ENCODE measurements at places on chromosomes 13 and 19. TPM values are rescaled to one million over a fixed set of nuclear protein-coding genes. Genes with fewer than 3 reads are reported as not detected.

CA11 gene
- 13.4 TPM for total RNA-seq

PLK5 gene
- total RNA-seq = not detected

GRCh38 chr19:13597640-13598039 lies 91.4 kb upstream of the CACNA1A start:
- peak; percentile 29 for DNase-seq

DNA sequence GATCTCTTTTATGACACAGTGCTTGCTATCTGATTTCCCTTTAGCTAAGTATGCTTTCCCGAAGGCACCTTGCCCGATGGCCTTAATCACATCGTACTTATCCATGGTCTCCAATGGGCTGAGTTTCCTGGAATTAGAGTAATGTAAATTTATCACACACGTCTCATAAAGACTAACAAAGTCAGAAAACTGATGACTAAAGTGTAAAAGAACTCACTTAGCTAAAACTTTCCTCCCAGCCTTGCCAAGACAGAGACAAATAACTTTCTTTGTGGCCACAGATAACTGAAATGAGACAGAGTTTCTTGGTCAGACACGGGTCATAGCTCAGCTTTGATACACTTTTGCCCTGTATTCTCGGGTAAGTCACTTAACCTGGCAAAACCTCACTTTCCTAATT lies 1.5 kb downstream of the NEK5 start:
- no peak for DNase-seq

DNA sequence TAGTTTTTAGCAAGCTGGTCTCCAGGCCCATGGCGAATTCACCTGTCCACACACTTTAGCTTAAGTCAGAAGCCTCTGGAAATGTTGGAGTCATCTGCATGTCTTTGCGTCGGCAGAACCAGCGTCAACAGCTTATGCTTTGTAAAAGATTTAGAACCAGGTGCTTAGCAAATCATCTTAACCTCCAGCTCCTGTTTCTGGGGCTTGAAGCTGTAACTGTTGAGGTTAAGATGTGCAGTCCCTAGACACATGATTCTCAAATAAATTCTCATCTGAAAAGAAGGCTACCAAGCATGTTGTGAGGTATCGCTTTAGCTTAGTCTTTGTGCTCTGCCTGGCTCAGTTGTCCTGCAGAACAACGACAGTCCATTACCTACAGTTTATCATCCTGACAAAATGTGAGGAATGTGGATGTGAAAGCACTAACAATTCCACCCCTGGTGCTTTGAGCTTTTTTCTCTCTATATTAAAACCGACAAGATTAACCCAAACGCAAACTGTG lies 4.4 kb downstream of the EFNB2 start:
- DNase-seq = no peak

GRCh38 chr19:39174558-39175544 lies 21.9 kb upstream of the NCCRP1 start:
- no peak for DNase-seq

DNA sequence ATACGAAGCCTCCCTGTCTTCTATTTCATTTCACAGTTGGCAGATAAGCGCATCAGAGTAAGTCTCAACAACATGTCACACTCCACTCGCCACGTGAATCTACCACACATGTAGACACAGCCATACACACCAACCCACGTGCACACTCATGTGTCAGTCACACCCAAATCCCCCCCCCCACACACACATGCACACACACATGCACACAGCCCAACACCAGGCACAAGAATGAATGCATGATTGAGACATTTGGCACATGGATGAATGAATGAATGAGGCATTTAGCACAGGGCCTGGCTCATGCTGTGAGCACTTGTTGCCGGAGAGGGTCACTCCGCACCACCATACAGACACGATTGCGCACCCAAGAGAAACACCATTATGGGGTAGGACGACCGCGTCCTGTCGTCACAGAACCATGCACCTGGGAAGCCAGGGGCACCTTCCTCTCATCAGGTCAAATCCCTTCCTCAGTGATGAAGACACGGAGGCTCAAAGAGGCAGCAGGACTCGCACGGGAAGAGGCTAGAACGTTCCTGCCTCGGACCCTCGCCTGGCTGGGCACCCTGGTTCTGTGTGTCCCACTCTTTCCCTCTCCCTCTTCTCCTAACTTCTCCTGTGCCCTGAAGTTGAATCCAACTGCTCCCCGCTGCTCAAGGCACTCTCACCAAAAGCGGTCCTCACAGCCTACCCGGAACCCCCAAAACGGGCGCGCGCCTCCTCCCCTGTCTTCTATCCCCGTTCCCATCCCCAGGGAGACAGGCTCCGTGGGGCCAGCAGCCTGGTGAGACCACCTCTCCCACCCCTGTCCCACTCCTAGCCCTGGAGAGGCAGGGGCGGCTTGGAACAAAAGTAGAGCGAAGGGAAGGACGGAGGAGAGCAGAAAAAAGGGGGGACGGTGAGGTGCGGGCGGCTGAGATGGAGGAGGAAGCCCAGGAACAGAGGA lies 1.3 kb downstream of the MEIS3 start:
- no peak for DNase-seq

DNA sequence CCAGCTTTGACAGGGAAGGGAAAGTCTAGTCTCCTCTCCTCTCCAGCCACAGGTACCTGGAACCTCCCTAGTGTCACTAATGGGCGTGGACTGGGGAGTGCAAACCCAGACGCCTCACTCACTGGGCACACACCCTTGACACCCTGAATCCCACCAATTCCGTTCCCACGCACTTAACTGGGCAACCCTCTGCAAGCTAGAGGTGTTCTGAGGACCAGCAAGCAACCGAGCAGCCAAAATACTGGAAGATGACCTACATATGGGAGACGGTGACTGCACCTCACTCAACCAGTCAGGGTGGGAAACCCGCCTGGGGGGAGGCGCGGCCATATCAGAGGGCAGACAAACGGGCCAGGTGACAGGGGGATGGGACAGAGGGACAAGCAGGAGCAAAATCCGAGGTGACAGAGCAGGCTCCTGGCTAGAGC lies 991 bp downstream of the ABHD17A start:
- no peak for DNase-seq

Data from thyroid gland (tissue), 4 donors.